ENCODE measurements at places on chromosomes 6 and 20.
A peak's percentile ranks its signal among the peaks of the same experiment; 100 is the strongest.

DNA sequence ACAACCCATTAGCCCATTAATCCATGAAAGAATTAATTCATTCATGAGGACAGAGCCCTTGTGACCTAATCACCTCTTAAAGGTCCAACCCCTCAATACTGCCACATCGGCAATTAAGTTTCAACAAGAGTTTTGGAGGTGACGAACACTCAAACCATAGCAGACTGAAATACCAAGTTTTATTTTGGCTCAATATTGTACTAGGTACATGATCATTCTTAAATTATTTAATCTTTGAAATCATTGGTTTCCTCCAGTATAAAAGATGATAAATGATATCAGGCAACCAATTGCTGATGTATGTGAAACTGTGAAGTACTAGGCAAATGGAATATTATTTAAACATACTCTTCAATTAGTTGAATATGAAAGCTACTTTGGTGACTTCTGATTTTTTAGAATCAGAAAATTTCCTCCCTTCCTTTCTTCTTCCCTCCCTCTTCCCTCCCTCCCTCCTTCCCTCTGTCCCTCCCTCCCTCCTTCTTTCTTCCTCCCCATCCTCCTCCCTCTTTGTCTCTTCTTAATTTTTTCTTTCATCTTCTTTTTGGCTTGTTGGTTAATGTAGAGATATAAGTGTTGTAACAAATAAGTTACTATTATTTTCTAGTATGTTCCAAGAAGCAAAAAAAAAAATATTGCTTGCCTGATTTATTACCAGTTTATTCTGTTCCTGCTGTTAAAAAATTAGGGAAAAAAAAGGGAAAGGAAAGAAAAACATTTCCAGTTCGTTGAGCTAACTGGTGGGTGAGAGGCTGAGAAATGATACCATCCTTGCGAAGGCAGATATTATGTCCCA lies 233.9 kb upstream of the ZNF217 start:
- DNase-seq, result no peak

DNA sequence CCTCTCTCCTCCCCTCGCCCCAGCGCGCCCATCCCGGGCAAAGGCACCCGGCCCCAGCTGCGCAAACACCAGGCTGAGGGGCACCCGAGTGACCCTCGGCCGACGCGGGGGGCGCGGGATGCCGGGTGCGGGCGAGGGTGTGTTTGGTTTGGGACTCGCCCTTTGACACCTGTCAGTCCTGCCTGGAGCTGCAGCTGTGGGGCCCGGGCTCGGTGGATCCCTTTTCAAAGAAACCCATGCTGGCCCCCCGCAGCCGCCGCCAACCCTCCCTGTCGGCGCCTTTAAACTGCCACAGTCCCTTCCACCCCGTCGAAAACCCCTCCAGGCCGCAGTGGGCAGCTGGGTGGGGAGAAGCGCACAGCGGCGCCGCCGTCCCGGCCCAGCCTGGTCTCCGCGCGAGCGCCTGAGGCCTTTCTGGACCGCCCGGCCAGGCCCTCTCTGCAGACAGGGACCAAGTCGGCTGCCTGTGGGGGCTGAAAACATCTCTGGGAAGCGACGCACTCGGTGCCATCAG lies 5.5 kb downstream of the FOXQ1 start:
- no peak for DNase-seq

DNA sequence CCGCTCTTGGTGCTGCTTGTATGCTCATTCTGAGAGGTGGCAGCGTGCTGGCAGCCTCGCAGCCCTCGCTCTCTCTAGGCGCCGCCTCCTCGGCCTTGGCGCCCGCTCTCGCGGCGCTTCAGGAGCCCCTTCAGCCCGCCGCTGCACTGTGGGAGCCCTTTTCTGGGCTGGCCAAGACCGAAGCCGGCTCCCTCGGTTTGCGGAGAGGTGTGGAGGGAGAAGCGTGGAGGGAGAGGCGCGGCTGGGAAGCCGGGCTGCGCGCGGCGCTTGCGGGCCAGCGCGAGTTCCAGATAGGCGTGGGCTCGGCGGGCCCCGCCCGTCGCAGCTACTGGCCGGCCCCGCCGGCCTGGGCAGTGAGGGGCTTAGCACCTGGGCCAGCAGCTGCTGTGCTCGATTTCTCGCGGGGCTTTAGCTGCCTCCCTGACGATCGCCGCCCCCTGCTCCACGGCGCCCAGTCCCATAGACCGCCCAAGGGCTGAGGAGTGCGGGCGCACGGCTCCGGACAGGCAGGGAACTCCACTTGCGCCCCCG lies 19.5 kb upstream of the FAM8A1 start:
- no peak for DNase-seq

DNA sequence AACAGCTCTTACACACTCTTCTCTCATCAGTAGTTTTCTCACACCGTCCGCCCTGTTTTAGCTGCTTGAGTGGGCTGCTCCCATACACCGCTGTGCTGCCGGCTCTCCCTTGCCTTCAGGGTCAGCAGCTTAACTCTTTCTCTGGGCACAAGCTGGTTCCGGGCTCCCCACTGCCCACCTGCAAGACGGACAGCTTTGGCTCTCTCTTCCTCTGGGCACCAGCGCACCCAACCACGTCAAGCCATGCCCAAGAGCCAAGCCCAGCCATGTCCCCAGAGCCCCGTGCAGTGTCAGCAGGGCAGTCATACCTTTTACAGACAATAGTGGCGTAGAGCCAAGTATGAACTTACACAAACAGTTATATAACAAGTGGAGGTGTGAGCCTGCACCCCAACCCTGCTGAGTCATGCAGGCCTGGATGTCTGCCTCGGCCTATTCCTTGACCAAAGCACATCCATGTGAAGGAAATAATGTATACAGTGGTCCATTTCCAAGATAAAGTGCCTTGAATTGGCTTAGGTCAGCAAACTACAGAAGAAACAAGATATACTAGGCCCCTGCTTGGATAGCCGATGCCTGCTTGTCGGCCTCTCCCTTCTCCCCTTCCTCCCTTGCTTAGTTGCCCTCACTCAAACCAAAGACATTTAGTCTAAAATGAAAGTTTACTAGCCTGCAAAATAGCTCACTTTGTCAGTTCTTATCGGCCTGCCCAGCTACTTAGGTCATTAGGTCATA lies 89.3 kb downstream of the JPH2 start:
- no peak for DNase-seq

DNA sequence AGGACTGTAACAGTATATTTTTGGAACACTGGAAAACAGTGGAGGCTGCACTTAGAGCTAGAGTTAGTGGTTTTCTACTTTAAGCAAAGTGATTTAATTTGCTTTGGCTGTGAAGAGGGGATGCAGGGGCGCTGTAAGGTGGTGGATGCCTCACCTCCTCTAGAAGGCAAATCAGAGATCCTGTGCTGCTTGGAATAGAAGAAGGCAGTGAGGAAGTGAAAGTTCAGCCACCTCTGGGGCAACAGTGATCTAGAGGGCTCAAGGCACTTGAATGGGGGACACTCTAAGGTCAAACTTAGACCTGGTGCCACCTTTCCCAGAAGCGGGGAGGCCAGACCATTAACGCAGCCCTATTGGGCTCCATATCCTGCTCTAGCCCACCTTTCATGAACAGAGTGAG lies 19.0 kb upstream of the SNRPB2 start:
- no peak for DNase-seq

- peak; percentile 12 for DNase-seq
These were observed 82.2 kb downstream of the MYO6 start for GRCh38 chr6:75830959-75831885.

- DNase-seq, result no peak
These were observed 109.6 kb downstream of the ALDH8A1 start for GRCh38 chr6:134840086-134840867.

GRCh38 chr20:16378712-16379370 lies 194.4 kb downstream of the KIF16B start:
- DNase-seq, result no peak

DNA sequence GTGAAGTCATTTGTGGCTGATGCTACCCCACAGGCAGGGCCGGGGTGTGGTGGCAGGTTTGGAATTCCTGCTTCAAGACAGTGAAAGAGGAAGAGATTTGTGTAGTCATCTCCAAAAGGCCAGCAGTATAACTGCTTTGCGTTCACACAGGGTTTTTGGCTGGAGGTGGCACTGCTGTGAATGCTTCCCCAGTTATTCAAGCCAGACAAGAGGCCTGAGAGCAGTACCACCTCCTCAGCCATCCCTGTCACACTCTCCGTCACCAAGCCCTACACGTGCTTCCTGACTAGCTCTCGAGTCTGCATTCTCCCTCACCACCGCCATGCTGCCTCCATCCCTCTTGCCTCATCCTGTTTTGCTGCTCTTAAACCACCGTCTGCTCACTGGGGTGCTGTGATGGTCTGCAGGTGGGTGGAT lies 23.9 kb downstream of the ARMC2 start:
- DNase-seq, result no peak
